Astrocyte of the spinal cord (primary cell): ENCODE measurements at places on chromosomes 2 and 18.
A peak's percentile ranks its signal among the peaks of the same experiment; 100 is the strongest.

DNA sequence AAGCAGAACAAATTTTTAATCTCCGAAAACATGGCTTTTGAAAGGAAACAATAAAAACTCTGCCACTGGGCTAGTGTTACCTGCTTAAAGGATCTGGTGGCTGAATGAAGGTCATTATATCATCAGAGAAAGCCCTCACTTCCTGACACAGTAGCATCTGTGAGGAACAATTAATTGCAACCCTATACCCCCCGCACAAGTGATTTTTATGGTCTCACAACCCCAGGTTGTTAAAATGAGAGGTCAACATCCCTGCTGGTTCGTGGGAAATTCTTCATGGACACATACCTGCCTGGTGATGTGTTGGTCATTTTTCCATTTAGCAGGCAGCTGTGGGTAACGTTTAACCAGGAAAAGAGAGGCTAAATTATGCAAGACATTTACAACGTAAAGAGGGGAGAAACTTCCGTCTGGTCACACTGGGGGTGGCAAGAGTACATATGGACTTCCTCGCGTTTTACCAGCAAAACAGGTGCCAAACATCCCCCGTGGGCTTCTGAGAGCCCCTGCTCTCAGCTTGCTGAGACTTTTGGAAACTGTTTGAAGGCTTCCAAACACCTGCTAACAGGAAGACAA is 29.2 kb downstream of the NIFK start:
- no peak for DNase-seq

DNA sequence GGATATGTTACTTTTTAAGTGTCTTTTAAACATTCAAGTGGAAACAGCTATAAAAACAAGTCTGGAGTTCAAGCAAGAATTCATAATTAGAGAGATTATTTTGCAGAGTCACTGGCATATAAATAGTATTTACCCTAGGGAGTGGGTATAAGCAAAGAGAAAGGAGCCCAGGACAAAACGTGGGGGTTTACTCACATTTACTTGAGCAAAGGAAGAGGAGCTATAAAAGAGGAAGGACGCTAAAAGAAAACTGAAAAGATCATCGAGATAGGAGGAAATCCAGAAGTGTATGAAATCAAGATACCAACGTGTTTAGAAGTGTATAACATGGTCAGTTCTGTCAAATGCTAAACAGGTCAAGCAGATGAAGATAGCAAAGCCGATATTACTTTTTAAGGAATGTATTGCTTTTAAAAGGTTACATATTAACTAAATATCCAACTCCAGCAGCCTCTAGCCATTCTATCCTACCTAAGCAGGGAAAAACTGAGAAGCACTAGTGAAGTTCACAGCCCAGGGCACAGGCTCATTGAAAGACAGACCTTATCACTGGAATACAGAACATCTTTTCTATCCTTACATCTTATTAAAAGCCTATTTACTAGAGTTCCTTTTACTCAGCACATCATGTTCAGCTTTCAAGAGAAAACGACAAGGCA is 8.6 kb downstream of the KANSL1L start:
- no peak for DNase-seq

GRCh38 chr2:7209757-7210555 is 292.7 kb downstream of the RNF144A start:
- peak; percentile 58 for DNase-seq

GRCh38 chr18:6962571-6963451 is 154.8 kb downstream of the LAMA1 start:
- no peak for DNase-seq

DNA sequence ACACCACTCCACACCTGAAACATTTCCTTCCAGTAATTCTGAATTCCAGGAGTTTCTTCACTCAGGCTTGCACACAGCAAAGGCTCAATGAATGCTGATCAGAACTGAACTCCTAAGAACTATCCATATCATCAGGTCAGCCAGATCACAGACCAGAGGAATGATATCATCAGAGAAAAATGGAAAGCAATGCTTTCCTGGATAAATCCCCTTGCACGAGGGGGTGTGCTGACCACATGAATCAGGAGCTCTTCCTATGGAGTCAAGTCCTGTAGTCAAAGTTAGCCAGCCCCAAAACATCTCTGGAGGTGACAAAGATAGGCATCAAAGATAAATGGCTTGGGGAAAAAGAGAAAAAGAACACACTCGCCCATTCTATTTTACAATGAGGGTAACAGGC is 83.8 kb upstream of the ACVR2A start:
- DNase-seq: no peak

DNA sequence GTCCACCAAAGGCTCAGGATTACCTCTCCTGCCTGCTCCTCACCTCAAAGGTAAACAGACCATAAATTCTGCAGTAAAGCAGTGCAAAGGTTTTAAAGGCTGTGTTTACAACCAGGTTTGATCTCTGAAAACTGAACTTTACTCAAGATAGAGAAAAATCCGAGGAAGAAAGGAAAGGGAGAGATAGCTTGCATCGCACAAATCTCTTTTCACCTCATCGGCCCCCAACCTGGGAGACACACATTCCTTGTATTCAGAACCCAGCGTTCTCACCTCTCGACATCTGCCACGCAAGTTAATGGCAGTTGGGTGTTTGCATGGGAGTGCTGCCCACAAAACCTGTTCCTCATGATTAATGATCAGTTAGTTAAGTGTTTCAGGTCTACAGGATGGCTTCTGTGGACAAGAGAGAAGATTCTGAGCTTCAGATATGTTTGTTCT is 72.6 kb downstream of the GATA6 start:
- no peak for DNase-seq

DNA sequence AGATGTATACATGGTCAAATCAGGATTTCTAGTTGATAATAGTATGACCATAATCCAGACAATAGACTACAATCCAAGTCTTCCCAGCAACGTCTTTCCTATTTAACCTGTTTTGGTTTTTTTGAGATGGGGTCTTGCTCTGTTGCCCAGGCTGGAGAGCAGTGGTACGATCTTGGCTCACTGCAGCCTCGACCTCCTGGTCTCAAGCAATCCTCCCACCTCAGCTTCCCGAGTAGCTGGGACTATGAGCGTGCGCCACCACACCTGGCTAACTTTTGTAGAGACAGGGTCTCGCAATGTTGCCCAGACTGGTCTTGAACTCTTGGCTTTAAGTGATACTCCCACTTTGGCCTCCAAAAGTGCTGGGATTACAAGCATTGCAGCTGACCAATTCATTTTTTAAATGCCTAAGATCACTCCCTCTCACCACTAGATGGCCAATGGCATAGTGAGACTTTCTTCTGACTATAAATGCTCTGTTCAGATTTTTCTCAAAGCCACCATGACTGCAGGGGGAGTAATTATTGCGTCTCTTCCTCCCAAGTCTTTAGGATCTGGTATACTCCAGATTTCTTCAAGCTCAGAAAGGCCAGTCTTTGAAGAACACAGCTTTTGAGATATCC is 47.6 kb downstream of the HNRNPLL start:
- DNase-seq: peak; percentile 20

- no peak for DNase-seq
Observed at GRCh38 chr2:234278556-234279255, 218.2 kb downstream of the ARL4C start.

DNA sequence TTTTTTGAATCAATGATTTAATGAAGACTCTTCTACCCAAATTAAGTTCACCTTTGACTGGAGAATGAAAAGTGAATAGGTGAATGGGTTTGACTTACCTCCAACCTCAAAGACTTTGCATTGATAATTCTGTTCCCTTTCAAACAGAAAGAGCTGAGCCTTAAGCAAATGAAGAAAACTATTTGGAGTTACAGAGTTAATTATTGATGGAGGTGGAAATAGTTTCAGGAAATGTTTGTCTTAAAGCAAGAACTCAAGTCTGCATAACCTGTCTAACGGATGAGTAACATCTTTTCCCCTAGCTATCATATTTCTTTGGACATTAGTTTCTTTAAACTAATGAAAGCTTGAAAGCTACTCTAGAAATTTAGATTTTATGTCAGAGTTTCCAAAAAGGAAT is 166.5 kb downstream of the CERS6 start:
- DNase-seq: no peak

GRCh38 chr2:15693382-15693781 is 101.7 kb downstream of the DDX1 start:
- DNase-seq: no peak

- DNase-seq: no peak
Observed at GRCh38 chr2:231671270-231672050, 36.9 kb upstream of the PTMA start.

DNA sequence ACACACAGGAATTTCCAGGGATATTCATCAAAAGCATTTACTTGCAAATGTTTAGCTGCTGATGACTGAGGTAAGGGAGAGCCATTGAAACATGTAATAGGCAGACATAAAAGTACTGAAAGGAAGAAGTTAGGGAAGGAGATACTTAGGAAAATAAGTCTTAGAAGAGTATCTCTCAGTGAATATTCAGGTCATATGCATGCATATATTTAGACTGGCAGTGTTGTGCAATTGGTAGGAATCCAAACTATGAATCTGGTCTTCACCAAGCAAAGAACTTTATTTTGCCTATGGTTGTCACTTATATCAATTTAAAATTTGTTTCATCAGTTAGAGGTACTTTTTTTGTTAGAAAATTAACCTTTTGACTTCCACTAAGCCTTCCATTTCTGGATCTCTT is 1490.7 kb downstream of the SUCLG1 start:
- DNase-seq: no peak

DNA sequence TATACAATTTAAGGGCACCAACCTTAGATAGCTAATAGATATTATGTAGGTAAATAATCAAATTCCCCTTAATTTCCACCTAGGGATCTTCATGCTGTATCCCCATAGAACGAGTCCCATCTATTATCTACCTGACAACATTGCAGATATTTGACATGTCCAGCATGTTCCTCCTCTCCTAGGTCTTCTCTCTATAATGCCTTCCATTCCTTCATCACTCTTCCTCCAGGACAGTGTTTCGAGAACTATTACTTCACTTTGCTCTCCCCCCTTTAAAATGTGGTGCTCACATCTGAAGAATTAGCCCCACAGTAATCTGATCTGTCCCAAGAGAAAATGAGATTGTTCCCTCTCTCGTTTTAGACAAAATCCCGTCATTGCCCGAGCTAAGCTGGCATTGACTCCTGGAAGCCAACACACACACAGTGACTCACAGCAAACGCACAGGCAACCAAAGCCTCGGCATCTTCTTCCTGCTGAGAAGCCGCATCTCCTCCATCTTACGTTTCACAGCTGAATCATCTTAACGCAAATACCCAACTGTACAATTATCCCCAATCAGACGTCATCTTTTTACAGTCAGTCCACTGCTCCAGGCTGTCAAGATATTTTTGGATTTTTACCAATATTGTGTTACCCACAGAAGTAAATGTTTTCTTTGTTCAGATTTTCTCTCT is 162.9 kb upstream of the AGAP1 start:
- peak; percentile 96 for DNase-seq

- DNase-seq: no peak
Observed at GRCh38 chr2:78383576-78383975, 641.9 kb upstream of the REG3G start.

GRCh38 chr18:78519394-78520062 is 460.1 kb upstream of the SALL3 start:
- no peak for DNase-seq

DNA sequence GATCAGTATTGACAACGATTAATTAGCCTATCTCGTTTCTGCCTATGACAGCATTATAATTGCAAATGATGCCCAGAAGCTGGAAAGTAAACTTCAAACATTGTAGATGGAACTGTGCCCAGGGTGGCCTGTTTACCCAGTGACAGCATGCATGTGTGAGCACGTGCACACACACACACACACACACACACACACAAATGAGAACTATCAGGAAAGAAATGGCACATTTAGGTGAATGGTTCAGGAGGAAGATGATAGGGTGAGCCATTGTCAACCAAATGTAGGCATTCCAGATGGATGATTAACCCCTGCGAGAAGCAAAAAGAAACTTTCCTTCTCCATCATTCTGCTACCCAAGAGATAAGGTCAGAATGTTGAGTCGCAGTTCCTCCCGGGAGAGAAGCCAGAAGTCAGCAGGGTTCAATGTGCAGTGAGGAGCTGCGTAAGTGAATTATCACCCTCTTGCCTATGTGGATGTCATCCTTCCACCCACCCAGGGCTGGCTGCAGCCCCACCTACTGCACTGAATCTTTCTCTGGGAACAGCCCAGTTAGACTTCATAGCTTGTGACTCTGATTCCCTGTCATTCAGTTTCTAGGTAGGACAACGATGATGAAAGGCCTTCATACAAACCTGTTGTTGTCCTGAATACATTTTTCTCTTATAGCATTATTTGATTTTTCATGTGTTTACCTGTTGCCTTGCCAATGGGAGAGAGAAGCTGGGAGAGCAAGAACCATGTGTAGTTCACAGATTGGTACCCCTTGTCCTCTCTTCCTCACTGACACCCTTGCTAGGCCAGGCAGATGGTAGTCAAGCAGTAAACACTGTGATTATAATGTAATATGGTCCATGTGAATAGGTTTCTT is 3.5 kb upstream of the APOB start:
- DNase-seq: no peak

GRCh38 chr2:95349568-95350322 is 52.6 kb downstream of the KCNIP3 start:
- no peak for DNase-seq

DNA sequence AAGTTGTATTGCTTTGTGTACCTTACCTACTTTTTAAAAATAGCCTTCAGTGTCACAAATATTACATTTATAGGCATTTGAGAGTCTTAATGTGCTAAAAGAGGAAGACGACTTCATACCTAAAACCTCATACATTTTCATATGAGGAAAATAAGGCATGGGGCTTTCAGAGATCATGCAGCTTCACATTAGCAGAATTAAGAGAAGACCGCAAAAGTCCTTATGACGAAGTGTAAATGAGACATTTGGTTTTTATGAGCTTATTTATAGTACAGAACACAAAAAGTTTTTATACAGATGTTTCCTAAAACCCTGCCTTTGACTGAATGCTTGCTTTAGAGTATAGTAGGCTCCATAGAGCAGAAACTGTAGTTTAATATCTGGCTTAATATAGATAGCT is 10.1 kb upstream of the CCDC138 start:
- no peak for DNase-seq

DNA sequence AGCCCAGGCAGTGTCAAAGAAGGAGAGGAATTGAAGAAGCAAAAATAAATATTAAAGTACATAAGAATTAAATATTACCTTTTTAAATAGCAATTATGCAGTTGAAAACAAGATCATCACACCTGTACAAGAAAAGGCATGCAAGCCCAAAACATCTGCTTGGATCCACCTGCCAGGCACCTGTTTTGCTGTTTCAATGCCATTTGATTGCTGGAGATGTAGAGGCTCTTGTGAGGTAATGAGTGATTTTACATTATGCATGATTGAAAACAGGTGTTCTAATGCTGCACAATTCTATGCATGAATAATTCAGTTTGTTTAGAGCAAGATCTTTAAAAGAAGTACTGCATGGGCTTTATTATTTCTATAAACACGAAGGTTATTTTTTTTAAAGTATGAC is 700.6 kb upstream of the ZEB2 start:
- DNase-seq: no peak

DNA sequence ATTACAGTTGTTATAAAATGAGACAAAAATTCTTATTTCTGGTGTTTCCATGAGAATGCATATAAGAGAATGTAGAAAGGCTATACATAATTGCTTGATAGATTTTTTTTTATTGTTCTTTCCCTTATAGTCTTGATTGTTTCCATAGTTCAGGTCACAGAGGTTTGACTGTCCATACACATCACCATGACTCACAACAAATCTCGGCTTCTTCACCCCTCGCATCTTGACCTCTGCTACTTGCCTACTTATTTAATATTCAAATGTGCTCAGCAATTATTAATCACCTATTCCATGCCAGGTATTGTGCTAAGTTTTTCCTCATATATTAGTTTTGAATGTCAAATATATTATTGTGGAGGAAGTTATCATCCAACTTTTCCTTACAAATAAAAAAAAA is 789.6 kb downstream of the RNF144A start:
- no peak for DNase-seq

- DNase-seq: no peak
Observed at GRCh38 chr2:151198645-151199044, 63.0 kb downstream of the RBM43 start.
